ENCODE measurements at places on chromosomes 6 and 20.

- no peak for DNase-seq
These were observed 5.4 kb upstream of the KCNQ5 start for GRCh38 chr6:72616406-72617015.

- DNase-seq = no peak
These were observed 157.0 kb downstream of the MRPL14 start for GRCh38 chr6:43970068-43970912.

DNA sequence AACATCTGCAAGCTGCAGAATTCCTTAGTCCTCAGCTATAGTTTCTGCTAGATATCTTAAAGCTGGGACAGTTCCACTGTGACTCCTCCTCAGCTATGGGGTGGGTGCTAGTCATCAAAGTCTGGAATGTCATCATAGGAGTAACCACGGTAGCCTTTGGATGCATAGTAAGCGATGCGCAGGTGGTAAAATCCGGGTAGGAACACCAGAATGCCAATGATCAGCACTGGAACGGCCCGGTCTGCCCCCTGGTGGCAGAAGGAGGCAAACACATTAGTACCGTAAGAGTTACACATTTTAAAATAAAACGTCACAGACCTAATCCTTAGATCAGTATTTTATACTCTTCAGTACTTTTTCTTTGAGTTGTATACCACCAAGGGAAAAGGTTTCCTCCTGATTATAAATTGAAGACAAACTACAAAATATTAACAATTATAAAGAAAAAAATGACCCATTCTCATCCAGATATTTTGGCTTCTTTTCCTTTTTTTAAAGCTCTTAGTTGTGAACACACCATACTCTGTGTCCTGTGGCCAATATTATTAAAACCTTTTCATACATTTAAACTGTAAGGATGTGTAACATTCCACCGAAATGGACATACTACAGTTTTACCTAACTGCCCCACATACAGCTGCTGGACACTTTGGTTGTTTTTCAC, 18.9 kb downstream of the PCNA start:
- no peak for DNase-seq

- no peak for DNase-seq
These were observed 13.6 kb downstream of the CNBD2 start for GRCh38 chr20:35981969-35982368.

DNA sequence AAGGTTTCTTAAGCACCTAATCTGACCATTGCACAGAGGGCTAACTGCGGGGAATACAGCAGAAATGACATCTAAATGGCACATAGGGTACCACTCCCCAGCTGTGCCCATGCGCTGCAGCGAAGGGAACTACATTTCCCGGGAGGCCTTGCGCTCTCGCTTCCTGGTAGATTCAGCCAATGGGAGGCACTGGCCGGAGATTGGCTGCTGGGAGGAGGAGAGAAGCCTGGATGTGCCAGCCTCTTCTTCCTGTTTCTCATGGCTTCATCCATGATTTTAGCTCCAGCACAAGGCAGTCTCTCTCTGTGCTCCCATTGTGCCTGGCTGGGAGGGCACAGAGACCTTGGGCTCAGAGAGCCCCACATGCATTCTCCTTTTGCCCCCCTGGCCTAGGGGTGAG, 101.7 kb upstream of the FOXA2 start:
- no peak for DNase-seq

GRCh38 chr20:8389381-8390036, 257.4 kb downstream of the PLCB1 start:
- no peak for DNase-seq

DNA sequence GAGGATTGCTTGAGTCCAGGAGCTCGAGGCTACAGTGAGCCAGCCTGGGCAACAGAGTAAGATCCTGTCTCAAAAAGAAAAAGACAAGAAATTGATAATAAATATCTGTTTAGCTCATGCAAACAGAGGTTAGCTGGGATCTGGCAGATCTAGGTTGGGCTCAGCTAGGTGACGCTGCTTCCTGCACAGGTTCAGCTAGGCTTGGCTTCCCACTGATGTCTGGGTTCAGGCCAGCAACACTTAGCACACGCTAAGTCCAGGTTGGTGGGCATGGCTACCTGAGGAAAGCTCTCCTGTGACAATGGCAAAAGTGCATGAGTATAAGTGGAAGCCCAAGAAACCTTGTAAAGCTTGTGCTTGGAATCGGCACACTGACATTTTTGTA, 48.7 kb downstream of the RIN2 start:
- DNase-seq = no peak

DNA sequence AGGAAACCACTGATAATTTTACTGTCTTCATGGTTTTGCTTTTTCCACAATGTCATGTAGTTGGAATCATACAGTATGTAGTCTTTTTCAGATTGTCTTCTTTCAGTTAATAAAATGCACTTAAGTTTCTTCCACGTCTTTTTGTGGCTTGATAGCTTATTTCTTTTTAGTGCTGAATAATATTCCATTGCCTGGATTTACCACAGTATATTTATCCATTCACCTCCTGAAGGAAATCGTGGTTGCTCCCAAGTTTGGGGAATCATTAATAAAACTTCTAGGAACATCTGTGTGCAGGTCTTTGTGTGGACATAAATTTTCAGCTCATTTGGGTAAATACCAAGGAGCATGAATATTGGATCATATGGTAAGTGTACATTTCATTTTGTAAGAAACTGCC, 38.8 kb upstream of the ZNFX1 start:
- no peak for DNase-seq
